ENCODE measurements at places on chromosomes 12 and 14.

DNA sequence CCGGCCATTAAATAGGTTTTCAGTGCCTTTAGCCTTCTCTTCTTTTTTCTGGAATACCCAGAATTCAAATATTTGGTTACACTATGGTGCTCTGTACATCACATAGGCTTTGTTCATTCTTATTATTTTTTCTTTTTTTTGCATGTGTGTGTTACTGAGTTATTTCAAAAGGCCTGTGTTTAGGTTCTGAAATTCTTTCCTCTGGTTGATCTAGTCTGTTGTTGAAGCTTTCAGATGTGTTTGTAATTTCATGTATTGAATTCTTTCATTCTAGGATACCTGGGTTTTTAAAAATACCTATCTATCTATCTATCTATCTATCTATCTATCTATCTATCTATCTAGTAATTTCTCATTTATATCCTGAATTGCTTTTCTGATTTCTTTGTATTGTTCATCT lies 66.9 kb downstream of the FBXO33 start:
- no peak for DNase-seq

GRCh38 chr12:4025181-4026019 lies 152.2 kb upstream of the PARP11 start:
- no peak for DNase-seq

DNA sequence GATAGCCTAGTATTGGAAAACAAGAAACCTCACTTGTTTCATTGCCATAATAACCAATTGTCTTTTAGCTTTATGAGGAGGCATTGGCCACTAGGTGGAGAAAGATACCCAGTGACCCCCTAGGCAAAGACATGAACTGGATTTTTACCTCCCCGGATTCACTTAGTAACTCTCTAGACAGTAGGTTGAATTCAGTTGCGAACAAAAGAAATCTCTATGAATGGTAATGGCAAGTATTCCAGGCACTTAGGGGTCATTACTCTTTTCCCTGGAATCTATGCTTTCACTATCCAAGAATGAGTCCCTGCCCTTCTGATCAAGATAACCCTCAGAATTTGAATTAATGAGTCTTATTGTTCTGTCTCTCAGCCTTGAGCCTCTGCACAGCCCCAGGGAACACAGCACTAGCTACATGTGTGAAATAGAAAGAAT lies 29.5 kb upstream of the RHOJ start:
- DNase-seq: no peak

GRCh38 chr14:60051721-60052221 lies 40.0 kb upstream of the PCNX4 start:
- DNase-seq: no peak

- DNase-seq: no peak
Measured at GRCh38 chr14:35122696-35123387, 490 bp downstream of the PRORP start.

- no peak for DNase-seq
Measured at GRCh38 chr12:52224151-52224550, 8.9 kb upstream of the KRT7 start.

DNA sequence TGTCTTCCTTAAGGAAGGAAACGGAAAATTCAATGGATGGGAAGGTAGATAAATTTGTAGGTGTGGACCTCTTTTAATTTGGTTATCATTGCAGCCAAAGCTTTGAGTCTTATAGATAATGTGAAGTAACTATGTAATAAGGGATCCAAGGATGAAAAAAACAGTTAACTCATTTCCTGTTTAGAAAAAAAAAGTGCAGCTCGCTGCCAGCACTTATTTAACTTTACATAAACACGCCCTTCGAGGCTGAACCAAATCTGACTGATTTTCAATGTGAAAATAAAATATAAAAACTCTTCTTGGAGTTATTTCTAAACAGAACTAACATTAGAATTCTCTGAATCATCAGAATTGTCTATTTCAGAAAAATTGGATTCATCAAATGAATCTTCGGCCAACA lies 7.0 kb downstream of the NUBPL start:
- no peak for DNase-seq

DNA sequence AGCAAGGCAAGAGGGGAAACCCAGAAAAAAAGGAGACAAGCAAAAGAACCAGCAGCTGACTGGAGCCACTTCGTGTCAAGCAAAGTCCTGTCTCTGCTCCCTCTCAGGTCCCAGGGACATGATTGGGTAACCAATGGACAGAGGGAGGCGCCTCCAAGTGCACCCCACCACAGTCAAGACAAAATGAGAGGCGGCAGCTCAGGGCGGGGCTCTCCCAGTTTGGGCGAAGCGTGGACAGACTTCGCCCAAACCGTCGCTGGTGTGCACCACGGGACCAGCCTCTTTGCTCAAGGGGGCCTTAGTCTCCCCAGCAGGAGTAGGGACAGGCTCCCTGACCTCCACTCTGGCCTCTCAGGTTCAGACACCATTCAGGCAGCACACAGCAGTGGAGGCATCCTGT lies 1.5 kb upstream of the BEGAIN start:
- no peak for DNase-seq

GRCh38 chr14:102777711-102778337 lies 575 bp downstream of the TRAF3 start:
- DNase-seq: no peak

GRCh38 chr12:74415633-74416032 lies 122.0 kb upstream of the ATXN7L3B start:
- no peak for DNase-seq

GRCh38 chr12:122471324-122472226 lies 29.2 kb downstream of the ZCCHC8 start:
- DNase-seq: no peak

- no peak for DNase-seq
Measured at GRCh38 chr12:50971946-50972345, 19.6 kb downstream of the HIGD1C start.
